ENCODE measurements at places on chromosomes 7 and 10.

- DNase-seq: no peak
Measured at GRCh38 chr10:97570146-97570788, 2.3 kb upstream of the ANKRD2 start.

DNA sequence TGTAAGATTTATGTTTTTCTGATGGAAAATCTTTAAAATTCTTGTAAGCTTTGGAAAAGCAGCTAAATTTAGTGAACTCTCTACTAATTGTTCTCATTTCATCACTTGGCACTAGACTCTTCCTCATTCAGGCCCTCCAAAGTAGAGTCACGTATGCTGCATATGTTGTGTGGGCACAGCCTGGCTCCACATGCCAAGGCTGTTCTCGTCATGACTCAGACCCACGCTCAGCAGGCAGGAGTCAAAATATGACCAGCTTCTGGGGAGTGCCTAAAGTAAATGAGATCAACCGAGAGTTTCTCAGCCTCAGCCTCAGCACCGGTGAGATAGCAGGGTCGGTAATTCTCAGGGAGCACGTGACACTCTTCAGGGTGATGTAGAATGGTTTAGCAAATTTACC, 1672.9 kb downstream of the REEP3 start:
- DNase-seq: no peak

GRCh38 chr7:128366986-128367385, 5.5 kb upstream of the PRRT4 start:
- no peak for DNase-seq

GRCh38 chr7:128347647-128348097, 4.0 kb upstream of the RBM28 start:
- no peak for DNase-seq
